Smooth muscle cell of the pulmonary artery (primary cell): ENCODE measurements at places on chromosomes 2 and 18. TPM values are rescaled to one million over a fixed set of nuclear protein-coding genes. Genes with fewer than 3 reads are reported as not detected.

The CTAGE1 gene
- total RNA-seq: 0.07 TPM in 1 of 2 replicates, not detected in the other

The MYO5B gene
- under 0.01 and 0.07 TPM in 2 replicates for total RNA-seq

The RTP5 gene
- total RNA-seq: not detected in 2 replicates

The SGPP2 gene
- not detected in 2 replicates for total RNA-seq

The TACR1 gene
- 0.26 and 0.73 TPM in 2 replicates for total RNA-seq

The RAB27B gene
- 10.6 and 63.2 TPM in 2 replicates for total RNA-seq
